ENCODE measurements at places on chromosomes 7 and 10. TPM values are rescaled to one million over a fixed set of nuclear protein-coding genes. Genes with fewer than 3 reads are reported as not detected.
A peak's percentile ranks its signal among the peaks of the same experiment; 100 is the strongest.

DNA sequence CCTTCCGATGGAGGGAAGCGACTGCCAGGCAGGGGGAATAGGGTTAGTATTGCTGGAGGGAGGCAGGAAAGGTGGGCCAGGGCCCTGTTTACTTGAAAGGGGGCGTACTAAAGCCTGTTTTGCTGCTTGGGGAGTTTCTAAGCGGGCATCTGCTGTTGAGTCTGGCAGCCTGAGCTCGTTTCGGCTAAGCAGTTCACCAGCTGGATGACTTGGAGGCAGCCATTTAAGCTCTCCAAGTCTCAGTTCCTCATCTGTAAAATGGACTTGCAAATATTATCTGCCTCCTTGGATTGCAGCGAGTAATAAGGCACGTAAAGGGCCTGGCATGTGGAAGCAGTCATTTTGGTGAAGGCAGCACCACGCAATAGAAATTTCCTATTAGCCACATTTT is 44.0 kb downstream of the LDB3 start:
- no peaks in the 10 kb centered on the region for H3K27me3 ChIP-seq
- H3K27ac ChIP-seq, result peak overlapping the region; percentile 92
- peak overlapping the region; percentile 77 for H3K4me3 ChIP-seq
- no peaks in the 10 kb centered on the region for H3K36me3 ChIP-seq
- DNase-seq, result peak; percentile 14

- peaks cover 48% of the 10 kb centered on the region for H3K27me3 ChIP-seq
- DNase-seq, result no peak
- no peaks in the 10 kb centered on the region for H3K36me3 ChIP-seq
- H3K27ac ChIP-seq, result no peak overlapping the region
- no peak overlapping the region for H3K4me3 ChIP-seq
Measured at GRCh38 chr10:112970021-112970420, 20.0 kb downstream of the TCF7L2 start.

DNA sequence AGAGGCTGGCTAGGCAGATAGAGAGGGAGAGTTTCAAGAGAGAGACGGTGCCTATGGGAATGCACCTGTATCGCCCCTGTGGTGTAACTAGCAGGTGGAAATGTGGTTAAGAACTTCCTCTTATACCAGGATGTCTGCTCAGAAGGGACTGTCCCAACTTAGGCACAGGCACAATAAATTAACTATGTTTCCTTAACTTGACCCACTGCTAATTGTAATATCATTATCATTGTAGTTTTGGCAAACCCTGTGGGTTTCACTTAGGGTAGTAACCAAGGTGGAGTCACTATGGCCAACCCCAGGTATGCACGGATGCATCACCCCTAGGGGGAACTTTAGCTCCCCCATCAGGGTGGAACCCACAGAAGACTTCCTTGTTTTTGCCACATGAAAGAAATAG is 455.7 kb downstream of the DGKB start:
- no peak overlapping the region for H3K27ac ChIP-seq
- no peaks in the 10 kb centered on the region for H3K27me3 ChIP-seq
- H3K4me1 ChIP-seq, result no peaks in the 10 kb centered on the region
- no peaks in the 10 kb centered on the region for H3K36me3 ChIP-seq
- no peak for DNase-seq

WNT8B gene
- total RNA-seq, result 0.40 TPM

ZNF425 gene
- total RNA-seq, result 0.67 TPM

GRID2IP gene
- not detected for total RNA-seq

ZNF282 gene
- total RNA-seq, result 28.2 TPM
